ENCODE measurements at places on chromosomes 6 and 20.

GRCh38 chr6:77609106-77609505 is 43.7 kb upstream of the MEI4 start:
- DNase-seq = no peak

- no peak for DNase-seq
These were observed 22.7 kb upstream of the NTSR1 start for GRCh38 chr20:62685781-62686555.

DNA sequence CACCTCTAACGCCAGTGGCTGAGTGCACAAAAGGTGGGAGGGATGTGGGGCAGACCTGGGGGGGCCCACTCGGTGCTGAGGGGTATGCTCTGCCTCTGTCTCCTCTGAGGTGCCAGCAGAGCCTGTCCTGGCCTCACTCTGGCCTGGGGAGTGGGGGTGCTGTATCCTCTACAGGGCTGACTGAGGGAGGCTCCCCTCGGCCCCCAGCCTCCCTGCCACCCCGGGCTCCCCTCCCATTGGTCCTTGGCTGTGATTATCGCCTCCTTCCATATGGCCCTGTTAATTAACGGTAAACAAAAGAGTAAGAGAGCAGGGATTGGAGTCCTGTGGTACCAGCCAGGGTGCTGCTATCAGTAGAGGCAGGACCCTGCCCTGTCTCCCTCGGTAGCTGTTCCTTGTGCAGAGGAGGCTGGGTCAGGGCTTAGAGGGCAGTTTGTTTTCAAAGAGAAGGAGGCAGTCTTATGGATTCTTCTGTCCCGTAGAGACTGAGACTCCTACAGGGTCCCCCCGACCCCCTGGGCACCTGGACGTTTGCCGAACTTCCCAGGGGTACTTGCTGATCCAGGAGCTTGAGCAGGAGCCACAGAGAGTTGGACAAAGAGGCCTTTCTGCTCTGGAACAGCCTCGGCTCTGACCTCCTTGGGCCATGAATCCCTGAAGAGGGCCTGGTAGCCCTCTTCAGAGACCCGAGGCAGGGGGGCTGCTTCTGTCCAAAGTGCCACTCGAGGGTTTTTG is 1.8 kb downstream of the MYT1 start:
- DNase-seq = no peak

DNA sequence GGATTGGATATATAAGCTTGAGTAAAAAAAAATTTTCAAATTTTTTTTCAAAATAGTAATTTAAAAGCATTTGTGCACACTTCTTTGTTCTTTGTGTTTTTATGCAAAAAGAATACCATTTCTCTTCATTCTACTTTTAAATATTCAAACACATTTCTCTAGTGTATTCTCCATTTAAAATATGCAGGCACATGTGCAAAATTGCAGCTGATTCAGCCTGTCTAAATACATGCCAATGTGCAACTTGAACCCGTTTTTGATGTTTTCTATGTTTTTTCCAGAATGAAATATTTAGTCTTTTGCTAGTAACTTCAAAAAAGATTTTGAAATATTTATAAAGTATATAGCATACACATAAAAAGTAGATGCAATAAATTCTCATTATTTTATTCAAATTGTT is 411.8 kb downstream of the MMUT start:
- no peak for DNase-seq

DNA sequence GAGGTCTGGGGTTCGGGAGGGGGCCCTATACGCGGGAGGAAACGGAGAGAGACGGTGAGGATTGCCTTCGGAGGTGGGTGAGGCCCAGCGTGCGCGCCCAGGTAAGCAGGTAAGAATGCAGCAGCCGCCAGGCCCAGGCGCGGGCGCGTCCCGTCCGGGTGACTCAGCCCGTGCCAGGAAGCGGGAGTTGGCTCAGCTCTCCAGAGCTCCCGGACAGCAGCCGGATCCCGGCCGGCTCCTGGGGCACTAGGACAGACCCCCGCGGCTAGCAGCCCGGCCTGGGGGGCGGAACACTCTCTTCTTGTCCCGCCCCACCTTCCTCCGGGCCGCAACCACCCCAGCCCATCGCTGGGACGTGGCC is 1.5 kb upstream of the MDFI start:
- peak; percentile 54 for DNase-seq

DNA sequence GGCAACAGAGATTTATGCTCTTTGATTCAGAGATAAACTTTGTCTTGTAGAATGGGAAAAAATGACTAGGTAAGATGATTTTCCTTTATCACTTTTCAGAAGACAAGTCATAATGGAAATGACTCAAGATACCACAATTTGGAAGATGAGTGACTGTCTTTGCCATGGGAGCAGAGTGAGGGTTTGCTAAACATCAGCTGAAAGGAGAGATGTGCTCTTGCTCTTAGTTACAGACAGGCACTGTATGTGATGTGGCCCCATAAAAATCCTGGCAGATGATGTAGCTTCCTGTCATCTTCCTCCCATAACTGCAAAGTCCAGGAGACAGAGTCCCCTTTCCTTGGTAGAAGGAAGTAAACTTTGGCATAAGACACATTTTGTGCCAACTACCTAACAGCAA is 47.6 kb downstream of the BACH2 start:
- DNase-seq = no peak

DNA sequence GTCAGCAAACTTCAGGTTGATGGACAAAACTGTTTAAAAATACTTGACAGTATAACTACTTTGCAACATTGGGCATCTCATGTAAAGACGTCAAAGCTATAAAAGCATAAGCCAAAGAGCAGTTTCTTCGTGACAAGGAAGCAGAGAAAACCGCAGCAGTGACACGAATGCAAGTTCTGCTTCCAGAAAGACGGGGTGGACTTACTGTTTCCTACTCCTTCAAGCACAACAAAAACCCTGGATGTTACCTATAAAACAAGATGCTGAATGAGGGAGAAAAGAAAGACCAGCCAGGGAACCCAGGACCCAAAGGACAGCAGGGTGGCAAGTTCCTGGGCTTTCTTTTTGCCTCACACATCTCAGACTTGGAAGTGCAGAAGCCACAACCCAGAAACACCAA is 98.0 kb downstream of the DLL1 start:
- no peak for DNase-seq

- no peak for DNase-seq
These were observed 127.8 kb downstream of the HFE start for GRCh38 chr6:26214803-26215584.

DNA sequence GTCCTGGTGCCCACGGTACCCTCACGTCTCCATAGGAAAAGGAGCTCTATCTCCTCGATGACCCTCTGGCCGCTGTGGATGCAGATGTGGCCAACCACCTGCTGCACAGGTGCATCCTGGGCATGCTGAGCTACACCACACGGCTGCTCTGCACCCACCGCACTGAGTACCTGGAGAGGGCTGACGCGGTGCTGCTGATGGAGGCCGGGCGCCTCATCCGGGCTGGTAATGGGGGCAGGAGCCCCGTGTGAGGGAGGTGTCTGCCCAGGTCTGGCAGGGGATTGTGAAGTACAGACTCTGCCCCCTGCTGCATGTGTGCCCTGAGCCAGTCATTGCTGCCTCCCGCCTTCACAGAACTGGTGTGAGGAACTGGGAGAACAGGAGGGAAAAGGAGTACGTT is 12.4 kb downstream of the DLK2 start:
- DNase-seq = no peak

DNA sequence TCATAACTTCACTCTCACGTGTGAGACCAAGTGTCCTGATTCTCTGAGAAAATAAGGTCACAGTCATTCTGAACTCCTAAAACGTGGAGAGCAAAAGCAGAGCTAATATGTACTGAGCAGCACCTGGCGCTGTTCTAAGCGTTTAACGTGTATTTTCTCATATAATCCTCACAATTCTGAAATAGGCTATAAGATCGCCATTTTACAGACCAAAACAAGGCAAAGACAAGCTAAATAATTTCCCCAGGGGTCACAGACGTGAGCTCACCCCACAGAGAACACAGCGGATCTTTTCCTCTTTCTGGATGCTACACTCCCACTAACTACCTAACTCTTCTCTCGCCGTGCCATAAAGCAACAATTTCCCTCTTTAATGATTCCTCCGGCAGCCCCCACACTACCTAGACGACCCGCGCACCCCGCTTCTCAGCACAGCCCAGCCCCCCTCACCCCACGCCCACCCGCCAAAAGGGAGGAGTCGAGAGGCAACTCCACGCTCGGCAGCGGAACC is 636 bp downstream of the SUPT3H start:
- DNase-seq = peak; percentile 8

GRCh38 chr6:118134206-118134605 is 227.1 kb downstream of the SLC35F1 start:
- no peak for DNase-seq

- DNase-seq = no peak
These were observed 32.3 kb upstream of the DUSP22 start for GRCh38 chr6:259901-260508.

- DNase-seq = no peak
These were observed 301.8 kb downstream of the KIF16B start for GRCh38 chr20:16271450-16271849.

DNA sequence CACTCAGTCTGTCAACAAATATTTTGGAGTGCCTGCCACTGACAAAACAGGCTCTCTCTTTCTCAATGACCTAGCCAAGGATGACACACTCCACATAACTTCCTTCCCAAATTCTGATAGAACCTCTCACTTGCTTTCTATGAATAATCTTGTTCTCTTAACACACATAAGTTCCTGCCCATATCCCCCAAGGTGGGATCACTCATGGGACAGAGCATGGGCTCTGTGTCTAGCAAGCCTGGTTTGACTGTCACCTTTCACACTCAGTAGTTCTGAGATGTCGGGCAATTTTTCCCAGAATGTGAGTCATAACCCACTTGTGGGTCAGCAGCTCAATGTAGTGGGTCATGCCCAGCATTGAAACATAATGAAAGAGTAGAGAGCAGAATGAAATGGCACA is 78.1 kb downstream of the LRFN2 start:
- DNase-seq = no peak

- no peak for DNase-seq
These were observed 859 bp upstream of the KIF25 start for GRCh38 chr6:167996424-167997199.

DNA sequence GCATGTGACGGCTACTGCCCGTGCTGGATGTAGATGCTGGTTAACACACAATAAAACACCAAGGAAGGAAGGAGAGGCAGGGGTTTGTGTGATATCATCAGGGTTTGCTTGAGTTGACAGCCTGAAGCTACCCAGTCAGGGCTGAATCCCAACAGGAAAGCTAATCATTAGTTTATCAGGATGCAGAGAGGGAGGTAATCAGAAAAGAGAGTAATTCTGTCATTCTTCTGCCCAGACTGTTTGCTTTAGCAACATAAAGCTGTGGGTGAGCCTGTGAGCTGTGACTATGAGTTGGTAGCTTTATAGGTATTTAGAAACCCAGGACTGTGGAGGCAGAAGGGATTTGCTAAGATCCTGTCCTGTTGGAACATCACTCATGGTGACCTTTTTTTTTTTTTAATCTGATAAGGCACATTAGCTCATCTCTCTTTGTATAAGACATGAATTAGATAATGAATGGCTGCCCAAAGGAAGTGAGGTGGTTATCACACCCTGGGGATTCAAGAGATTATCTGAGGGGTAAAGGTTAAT is 79.3 kb downstream of the CAP2 start:
- DNase-seq = no peak

All from AG08396 (cell line).